SK-N-SH treated with all-trans-retinoic acid at 6 μM for 48 hours (cell line): ENCODE measurements at places on chromosomes 7 and 10.

DNA sequence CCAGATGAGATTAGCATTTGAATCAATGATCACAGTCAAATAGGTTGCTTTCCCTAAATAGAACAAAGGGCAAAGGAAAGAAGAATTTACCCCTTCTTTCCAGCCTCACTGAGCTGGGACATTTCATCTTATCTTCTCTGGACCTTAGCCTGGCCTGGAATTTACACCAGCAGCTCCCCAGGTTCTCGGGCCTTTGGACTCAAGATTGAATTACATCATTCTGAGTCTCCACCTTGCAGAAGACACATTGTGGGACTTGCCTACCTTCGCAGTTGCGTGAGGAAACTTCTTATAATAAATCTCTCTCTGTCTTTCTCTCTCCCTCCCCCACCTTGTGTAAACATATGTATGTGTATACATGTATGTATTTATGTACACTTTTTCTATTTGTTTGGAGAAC, 732.4 kb downstream of the IPMK start:
- no peak for ATAC-seq

GRCh38 chr10:58698777-58699356, 186.2 kb downstream of the BICC1 start:
- peak; percentile 78 for ATAC-seq

DNA sequence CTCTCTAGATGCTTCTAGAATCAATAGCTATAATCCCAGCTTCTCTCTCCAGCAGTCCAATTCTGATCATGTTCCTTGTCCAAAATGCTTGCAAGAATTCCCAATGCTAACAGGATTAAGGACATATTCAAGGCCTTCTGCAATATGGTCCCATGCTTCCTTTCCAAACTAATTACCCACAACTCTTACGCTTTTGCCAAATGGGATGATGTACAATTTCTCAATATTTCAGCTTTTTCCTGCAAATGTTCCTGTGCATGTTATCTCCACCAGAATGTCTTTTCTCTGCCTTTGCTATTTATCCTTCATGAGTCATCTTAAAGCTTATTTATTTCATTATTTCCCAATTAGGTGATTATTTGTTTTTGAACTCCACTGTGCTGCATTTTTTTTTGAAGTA, 556.4 kb downstream of the SORCS1 start:
- ATAC-seq = no peak

- peak; percentile 85 for ATAC-seq
Measured at GRCh38 chr7:142811154-142811737, 40.5 kb downstream of the PRSS2 start.

DNA sequence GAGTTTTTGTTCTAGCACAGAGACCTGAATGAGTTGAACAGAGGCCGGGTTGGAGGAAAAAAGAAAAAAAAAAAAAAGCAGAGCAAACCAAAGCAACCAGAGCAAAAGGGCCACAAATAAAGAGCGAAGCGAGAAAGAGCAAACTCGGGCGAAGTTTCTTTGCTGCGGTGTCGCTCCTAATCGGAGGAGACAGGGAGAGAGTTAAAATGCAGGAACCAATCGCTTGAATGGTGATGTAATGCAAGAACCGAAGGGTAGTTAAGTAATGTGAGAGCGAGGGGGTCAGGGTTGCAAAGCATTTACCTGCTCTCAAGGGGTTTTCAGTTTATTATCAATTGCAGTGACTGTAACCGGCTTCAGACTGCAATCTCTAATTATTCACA, 271.7 kb downstream of the TRIL start:
- ATAC-seq = peak; percentile 78

GRCh38 chr10:10460451-10460850, 557.2 kb upstream of the CELF2 start:
- no peak for ATAC-seq

DNA sequence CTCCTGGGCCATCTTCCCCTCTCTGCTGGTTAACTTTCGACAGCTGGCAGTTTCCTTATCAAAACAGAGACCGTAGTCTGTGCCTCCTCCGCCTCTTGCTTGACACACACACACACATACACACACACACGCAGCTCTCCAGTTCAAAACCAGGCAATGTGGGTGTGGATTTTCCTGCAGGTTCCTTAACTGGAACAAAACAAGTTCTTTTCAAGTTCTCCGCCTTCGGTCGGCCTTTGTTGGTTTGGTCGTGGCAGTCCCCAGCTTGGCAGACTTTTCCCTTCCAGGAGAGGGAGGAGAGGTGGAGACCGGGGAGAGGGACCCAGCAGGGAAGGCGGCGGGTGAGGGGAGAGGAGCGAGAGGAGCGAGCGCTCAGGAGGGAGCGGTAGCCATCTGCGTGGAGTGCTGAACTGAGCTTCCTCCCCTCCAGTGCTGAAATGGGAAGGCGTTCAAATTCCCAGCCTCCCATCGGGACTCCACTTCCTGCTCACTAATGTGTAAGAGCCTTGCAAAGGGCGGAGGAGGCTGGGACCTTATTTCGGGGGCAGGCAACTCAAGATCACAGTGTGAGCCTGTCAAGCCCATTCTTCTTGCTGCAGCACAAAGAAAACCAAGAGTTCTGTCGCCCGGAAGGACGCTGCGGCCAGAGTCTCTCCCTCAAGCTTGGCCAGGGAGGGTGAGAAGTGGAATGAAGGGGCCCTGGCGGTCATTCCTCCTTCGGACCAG, 120.6 kb downstream of the PRPF18 start:
- no peak for ATAC-seq

GRCh38 chr7:23279819-23280525, 19.2 kb upstream of the MALSU1 start:
- no peak for ATAC-seq

DNA sequence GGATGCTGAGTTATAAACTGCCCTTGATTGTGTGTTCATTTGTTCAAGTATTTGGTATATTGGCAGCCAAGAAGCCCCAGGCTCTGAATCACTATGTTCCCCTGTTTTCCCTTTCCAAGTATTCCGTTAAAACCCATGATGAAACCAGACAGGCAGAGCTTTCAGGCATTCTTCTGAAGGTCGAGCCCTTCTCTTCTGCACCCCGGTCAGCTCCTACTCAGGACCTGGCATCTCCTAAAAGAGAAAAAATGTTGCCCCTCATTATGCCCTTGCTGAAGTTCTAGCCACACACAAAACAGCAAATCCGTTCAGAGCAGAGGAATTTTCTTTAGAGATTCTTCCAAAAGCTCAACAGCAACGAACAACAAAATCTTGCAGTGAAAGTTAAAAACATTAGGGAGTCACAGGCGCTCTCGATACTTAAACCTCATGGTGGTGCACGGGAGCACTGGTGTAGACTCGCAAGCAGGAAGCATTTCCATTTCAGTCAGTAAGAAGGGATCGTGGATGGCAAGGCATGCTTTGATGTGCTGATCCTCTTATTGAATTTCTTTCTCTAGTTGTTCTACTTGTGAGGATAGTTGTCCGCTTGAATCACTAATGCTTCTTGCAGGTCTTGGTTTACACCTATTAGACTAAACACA, 264.9 kb downstream of the SKIDA1 start:
- no peak for ATAC-seq

GRCh38 chr7:158497627-158498026, 90.0 kb downstream of the PTPRN2 start:
- no peak for ATAC-seq

DNA sequence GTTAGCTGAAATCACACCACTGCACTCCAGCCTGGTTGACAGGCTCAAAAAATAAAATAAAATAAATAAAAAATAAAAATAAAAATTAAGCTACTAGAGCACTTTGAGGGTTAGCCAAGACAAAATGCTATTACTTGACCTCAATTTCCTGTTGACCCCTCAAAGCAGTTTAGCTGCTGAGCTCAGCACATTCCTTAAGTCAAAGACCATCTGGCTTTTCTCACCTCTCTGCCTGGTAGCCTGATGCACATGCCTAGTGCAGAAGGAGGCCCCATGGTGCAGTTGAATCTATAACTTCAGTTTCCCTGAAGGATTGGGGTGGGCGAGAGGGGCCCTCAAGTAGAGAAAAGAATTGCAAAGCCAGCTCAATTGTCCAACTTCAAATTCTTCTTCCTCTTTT, 211.1 kb upstream of the GALNT17 start:
- no peak for ATAC-seq

GRCh38 chr10:112793202-112793921, 156.7 kb upstream of the TCF7L2 start:
- peak; percentile 55; the same call in 2 of the 3 replicates for ATAC-seq

DNA sequence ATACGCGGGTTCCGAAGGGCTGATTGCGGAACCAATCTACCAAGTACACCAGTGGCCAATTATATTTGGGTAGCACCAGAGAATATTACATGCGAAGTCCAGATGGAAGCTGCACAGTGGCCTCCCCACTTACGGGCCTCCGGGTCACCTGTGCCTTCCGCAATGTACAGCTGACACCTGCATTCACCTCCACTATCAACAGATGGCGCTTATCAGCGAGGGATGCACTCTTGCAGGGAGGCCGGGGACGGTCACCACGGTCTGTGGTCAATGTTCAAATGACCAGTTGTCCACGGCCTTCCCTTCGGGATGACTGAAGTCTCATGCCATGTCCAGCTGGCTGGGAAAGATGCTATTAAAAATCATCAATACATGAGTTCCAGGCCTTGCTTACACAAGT, 47.6 kb downstream of the SLIT1 start:
- ATAC-seq = no peak

DNA sequence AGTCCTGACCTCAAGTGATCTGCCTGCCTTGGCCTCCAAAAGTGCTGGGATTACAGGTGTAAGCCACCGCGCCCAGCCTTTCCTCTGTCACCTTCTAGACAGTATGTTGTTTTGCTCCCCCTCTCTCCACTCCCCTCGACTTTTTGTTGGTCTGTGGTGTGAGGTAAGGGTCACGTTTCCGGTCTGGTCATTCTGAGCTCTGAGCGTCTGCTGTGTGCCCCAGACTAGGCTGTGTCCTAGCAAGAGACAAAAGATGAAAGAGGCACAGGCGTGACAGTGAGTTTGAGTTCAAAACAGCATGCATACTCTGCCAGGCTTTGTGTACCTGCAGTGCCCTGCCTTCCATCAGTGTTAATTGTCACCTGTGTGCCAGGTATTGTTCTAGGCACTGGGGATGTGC, 87.4 kb upstream of the PPIF start:
- ATAC-seq = no peak

- ATAC-seq = peak; percentile 86
Measured at GRCh38 chr7:28700790-28701203, 257.3 kb downstream of the TRIL start.

DNA sequence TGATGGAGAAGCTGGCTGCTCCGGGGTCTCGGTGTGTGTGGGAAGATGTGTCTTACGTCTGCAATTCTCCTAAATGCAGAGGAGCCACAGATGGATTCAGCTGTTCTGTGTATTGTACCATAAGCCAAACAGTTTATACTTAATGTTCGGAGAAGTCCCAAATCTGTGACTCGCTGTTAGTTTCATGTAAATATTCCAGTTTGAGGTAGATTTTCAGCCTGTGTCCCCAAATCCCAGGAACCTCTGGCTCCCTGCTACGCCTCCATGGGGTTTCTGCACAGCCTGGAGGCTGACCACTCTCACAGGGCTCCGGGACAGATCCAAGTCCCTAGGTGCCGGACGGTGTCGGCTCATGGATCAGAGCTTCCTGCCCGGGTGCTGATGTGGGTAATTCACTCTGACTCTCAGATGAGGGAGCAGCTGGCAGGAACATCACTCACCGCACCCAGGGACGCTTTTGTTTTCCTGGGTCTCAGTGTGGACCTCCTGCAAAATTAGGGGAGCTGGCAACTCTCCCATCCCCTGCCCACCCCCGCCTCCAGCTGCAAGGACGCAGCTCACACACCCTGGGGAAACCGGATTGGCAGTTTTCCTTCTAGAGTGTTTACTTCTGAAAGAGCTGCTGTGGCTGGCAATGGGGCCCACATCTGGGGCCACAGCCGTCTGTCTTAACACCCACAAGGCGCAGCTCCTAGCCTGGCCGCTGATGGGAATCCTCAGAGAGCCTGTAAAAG, 421.1 kb upstream of the FOXK1 start:
- ATAC-seq = no peak

- ATAC-seq = no peak
Measured at GRCh38 chr10:9615189-9615588, 1402.5 kb upstream of the CELF2 start.

GRCh38 chr10:68330852-68331454, 911 bp upstream of the HNRNPH3 start:
- no peak for ATAC-seq

- ATAC-seq = no peak
Measured at GRCh38 chr10:97685395-97685958, 1.6 kb downstream of the AVPI1 start.

GRCh38 chr7:128831178-128831993, 1.2 kb downstream of the FLNC start:
- peak; percentile 27 for ATAC-seq

GRCh38 chr10:36026081-36026480, 384.0 kb upstream of the FZD8 start:
- no peak for ATAC-seq
